ENCODE measurements at places on chromosomes 13 and 19.

GRCh38 chr13:43830497-43830881, 43.7 kb upstream of the ENOX1 start:
- no peak for DNase-seq

DNA sequence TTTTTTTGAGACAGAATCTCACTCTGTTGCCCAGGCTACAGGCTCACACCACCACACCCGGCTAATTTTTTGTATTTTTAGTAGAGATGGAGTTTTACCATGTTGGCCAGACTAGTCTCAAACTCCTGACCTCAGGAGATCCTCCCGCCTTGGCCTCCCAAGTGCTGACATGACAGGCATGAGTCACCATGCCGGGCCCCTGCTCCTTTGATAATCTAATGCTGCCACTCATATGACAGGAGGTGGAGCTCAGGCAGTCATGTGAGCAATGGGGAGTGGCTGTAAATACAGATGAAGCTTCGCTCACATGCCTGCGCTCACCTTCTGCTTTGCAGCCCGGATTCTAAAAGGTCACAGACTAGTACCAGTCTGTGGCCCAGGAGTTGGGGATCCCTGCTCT, 25.1 kb downstream of the ARHGEF18 start:
- no peak for DNase-seq

DNA sequence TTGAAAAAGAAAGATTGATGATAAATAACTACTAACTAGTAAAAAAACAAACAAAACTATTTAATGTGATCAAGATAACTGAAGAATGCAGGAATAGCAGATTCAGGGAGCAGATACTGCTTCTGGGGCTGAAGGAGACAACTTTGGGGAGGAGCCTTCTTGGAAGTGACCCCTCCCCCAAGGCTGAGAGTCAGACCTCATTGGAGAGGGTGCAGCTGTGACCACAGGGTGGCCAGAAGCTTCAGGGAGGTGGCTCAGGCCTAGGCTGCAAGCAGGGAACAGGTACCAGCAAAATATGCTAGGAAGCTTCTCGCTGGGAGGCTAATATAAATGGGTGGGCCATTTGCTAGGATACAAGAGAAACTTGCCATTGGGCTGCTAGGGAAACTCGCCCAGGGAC, 149.9 kb downstream of the MYO16 start:
- no peak for DNase-seq

GRCh38 chr13:39415008-39415802, 187.8 kb downstream of the LHFPL6 start:
- DNase-seq: no peak

GRCh38 chr13:95754069-95754468, 77.1 kb downstream of the DNAJC3 start:
- no peak for DNase-seq

DNA sequence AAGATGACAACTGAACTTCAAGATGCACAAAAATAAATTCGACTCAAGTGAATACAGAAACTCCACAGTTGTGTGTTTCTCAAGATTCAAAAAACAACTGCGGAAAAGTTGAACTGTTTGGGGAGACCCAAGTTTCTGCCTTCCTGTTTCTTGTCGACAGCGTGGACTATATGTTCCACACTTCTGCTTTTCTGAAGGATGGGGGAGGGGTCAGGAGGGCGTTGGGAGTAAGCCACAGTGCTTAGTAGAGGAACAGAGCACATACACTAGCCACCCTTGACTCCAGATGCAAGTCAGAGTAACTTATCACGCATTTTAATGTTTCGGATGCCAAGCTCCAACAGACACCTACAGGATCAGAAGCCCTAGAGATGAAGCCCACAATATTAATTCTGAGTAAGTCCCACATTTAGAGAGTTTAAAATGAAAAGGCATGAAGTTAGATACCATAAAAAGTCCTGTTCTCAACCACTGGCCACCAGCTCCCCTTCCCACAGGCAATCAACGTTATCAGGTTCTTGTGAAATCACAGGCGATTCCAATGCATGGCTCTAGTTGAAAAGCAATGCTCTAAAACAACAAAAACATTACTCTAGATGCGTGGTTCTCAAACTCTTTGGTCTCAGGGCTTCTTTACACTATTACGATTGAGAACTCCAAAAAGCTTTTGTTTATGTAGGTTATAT, 4.2 kb downstream of the TUBGCP3 start:
- DNase-seq: no peak

GRCh38 chr19:3357992-3358688, 8.2 kb upstream of the NFIC start:
- no peak for DNase-seq

GRCh38 chr13:41488124-41488523, 30.8 kb downstream of the RGCC start:
- no peak for DNase-seq

GRCh38 chr13:36858290-36858689, 39.3 kb downstream of the RFXAP start:
- no peak for DNase-seq

All from activated T-helper 1 cell treated with anti-CD3 and anti-CD28 coated beads, Interleukin-2, amount 50 U/mL, for 16 hours (primary cell).